Psoas muscle (tissue), 8 donors: ENCODE measurements at places on chromosomes 12 and 14. TPM values are rescaled to one million over a fixed set of nuclear protein-coding genes. Genes with fewer than 3 reads are reported as not detected.

The FAM186B gene
- 0.63 TPM for total RNA-seq

The MYBPC1 gene
- total RNA-seq = 4,088 TPM

DNA sequence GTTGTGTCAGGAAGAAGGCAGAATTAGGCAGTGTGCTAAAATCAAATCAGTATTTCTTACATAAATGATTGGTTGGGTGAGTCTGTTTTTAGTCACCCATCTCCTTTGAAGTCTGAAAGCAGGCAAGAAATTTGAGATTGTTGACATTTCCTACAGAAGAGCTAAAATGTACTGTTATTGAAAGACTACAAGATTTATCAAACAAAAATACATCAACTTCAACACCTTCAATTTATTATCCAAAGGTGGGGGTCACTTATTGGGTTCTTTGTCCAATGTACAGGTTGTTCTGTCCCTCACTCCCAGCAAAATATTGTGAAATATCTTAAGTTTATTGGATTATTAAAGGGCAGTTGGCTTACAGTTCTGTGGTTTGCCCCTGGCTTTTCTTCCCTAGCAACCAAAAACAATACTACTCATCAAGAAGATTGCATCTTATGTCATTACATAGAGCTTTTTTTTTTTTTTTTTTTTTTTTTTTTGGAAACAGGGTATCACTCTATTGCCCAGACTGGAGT lies 20.6 kb upstream of the PKP2 start:
- DNase-seq = no peak

GRCh38 chr14:64788706-64789105 lies 84.5 kb downstream of the PLEKHG3 start:
- DNase-seq = no peak

GRCh38 chr12:57766464-57767304 lies at the start of gene CYP27B1:
TSS of gene CYP27B1 (minus strand) at chr12:57767078. CDS start at chr12:57767041, 37 bp downstream.
- no peak for DNase-seq
